ENCODE measurements at places on chromosomes 6 and 20. TPM values are rescaled to one million over a fixed set of nuclear protein-coding genes. Genes with fewer than 3 reads are reported as not detected.

PXT1 gene
- not detected for polyA plus RNA-seq

MYL9 gene
- polyA plus RNA-seq, result 551 TPM

TTK gene
- polyA plus RNA-seq, result 5.7 TPM

MMP24 gene
- polyA plus RNA-seq, result 0.43 TPM

C6orf163 gene
- polyA plus RNA-seq, result 2.0 TPM

OPN5 gene
- 0.32 TPM for polyA plus RNA-seq

NMBR gene
- 0.14 TPM for polyA plus RNA-seq

C6orf58 gene
- polyA plus RNA-seq, result 1.0 TPM

DYNLT1 gene
- 71.5 TPM for polyA plus RNA-seq

GPR63 gene
- 3.3 TPM for polyA plus RNA-seq

F13A1 gene
- polyA plus RNA-seq, result 54.5 TPM

MUC21 gene
- not detected for polyA plus RNA-seq

PDRG1 gene
- 19.2 TPM for polyA plus RNA-seq

ABHD16B gene
- not detected for polyA plus RNA-seq

RWDD2A gene
- polyA plus RNA-seq, result 2.8 TPM

TBCC gene
- polyA plus RNA-seq, result 13.0 TPM

INSM1 gene
- polyA plus RNA-seq, result 0.14 TPM

VWA7 gene
- polyA plus RNA-seq, result 2.5 TPM

CCM2L gene
- polyA plus RNA-seq, result 6.8 TPM

SLC12A5 gene
- polyA plus RNA-seq, result 1.3 TPM

PPP1R16B gene
- polyA plus RNA-seq, result 3.7 TPM

HLA-DQB1 gene
- 9.4 TPM for polyA plus RNA-seq

DUSP22 gene
- polyA plus RNA-seq, result 32.6 TPM

CST9L gene
- not detected for polyA plus RNA-seq

FAM229B gene
- 14.4 TPM for polyA plus RNA-seq

DBNDD2 gene
- 25.0 TPM for polyA plus RNA-seq

EBF4 gene
- 6.9 TPM for polyA plus RNA-seq

MATN4 gene
- 0.45 TPM for polyA plus RNA-seq

TRIM40 gene
- not detected for polyA plus RNA-seq

MBOAT1 gene
- polyA plus RNA-seq, result 4.6 TPM

CD93 gene
- 66.7 TPM for polyA plus RNA-seq

SLC2A10 gene
- polyA plus RNA-seq, result 16.6 TPM

CGA gene
- 0.54 TPM for polyA plus RNA-seq

SCUBE3 gene
- polyA plus RNA-seq, result 1.1 TPM

SCAND1 gene
- polyA plus RNA-seq, result 35.5 TPM

RNF182 gene
- polyA plus RNA-seq, result 0.66 TPM

SLPI gene
- not detected for polyA plus RNA-seq

Measured in hindlimb muscle (tissue), 1 donor.